ENCODE measurements at places on chromosomes 5 and 9.

DNA sequence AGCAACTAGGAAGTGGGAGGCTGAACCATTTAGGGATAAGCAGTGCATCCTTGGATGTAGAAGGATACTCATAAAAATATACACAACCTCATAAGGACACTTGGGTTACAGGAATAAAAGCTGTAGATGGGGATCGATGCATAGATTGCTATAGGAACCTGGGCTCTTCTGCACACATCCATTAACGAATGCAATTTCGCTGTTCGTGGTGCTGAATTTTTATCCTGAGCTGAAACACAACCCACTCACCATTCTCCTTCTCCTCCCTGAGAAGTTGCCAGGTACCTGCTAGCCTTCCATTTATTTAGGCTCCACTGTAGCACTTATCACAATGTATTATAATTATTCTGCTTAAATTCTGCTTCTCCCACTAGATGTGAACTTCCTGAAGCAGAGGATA, 320.6 kb upstream of the BRINP1 start:
- DNase-seq: no peak

GRCh38 chr5:178992291-178992895, 2.7 kb downstream of the GRM6 start:
- no peak for DNase-seq

DNA sequence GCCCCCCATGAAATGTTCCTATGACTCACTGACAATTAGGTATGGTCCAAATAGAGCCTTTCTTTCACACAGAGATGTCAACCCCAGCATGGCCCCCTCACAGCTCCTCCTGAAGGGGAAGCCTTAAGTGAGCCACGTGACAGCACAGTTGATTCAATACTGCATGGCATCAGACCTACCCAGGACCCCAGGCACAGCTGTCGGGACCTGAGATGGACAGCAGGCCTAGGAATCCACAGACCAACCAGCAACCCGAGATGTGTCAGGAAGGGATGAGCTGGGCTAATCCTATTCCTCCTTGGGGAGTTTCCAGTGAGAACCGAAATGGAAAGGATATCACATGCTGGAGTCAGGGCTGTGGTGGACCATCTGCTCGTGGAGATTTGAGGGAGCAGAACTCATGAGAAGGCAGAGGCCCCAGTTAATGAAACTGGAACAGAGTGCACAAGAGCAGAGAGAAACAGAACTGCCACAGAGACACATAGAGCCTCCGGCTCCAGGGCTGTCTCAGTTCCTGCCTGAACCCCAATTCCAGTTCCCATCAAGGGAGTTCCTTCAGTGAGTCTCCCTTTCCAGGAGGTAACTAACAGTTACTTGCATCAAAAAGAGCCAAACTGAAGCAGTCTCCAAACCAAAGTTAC, 42.1 kb upstream of the SMIM23 start:
- no peak for DNase-seq

DNA sequence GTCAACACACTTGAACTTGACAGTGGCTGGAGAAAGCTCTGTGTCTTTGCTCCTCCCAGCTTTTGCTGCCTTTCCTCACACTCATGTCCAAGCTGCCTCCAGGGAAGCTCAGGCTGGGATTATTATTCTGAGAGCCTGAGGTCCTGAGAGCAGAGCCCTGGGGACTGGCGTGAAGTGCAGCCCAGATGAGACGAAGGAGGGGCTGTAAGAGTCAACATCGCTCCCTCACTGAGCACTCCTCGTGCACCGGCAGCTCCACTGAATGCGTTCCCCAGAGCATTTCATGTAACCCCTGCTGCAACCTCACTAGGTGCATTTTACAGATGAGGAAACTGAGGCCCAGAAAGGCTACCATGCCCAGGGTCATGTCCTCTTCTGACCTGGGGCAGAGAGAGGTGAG, 63.5 kb upstream of the PHYKPL start:
- DNase-seq: no peak

GRCh38 chr9:128120061-128120740, 7.3 kb downstream of the PTGES2 start:
- DNase-seq: no peak

DNA sequence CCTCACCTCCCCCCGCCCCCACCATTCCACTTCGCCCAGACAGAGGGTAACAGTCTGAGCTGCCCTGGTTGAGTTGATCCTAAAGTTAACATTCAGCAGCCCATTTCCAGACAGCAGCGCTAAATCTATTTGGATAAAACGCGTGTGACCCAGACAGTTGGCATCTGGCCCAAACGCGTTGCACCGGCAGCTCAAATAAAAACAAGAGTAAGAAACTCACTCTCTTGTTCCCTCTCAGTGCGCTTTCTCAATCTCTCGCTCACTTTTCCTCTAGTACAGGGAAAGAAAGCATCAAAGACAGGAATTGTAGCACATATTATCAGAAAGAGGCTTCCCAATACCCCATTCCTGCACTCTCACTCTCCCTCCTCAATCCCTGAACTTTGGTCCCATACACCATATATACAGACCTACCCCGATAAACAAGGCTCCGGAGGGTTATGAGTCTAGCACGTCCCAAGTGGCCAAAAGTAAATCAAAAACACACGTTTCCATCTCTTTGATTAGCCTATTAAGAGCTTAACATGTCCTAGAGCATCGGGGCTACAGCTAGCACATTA, 1.3 kb downstream of the ADAMTS6 start:
- DNase-seq: peak; percentile 37

DNA sequence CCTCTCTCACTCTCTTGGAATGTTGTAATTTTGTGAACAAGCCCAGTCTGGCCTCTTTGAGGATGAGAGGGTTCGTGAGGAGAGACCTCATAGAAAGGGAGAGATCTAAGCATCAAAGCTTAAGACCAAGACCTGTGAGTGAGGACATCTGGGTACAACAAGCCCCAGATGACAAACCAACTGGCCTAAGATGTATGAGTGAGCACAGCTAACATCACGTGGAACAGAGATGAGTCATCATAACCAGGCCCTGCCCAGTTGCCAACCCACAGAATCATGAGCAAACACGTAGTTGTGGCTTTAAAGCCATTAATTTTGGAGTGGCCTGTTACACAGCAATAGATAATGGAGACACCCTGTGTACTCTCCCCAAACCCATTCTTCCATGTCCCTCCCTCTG, 439.1 kb upstream of the KIF2A start:
- DNase-seq: no peak

DNA sequence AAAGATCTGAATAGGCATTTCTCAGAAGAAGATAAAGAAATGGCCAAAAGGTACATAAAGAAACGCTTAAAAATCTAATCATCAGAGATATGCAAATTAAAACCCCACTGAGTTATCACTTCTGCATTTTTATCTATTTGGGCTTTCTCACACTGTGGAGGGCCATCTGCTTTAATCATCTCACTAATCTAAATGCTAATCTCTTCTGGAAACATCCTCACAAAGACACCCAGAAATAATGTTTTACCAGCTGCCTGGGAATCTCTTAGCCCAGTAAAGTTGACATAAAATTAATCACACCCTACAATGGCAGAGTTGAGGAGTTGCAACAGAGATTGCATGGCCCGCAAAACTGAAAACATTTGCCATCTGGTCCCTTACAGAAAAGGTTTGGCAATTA, 407.9 kb upstream of the CYLC2 start:
- DNase-seq: no peak

DNA sequence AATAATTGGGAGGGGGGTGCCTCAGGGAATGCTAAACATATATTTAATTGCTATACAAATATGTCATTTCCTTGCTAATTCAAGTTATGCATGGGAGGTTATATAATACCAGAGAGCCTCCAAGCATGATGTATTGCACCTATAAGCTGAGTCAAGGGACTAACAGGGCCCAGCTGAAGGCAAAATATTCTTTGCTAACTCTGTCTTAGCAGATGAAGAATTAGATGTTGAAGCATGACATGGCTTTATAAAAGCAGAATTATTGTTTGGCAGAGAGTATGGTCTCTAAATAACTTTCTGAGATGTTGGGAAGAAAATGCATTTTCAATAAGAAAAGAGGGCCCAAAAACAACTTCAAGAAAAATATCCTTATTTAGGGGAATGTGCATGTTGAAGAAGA, 60.4 kb downstream of the SGCD start:
- DNase-seq: no peak

GRCh38 chr5:33816791-33817190, 75.0 kb downstream of the ADAMTS12 start:
- DNase-seq: no peak

- no peak for DNase-seq
These were observed 23.8 kb downstream of the MORN5 start for GRCh38 chr9:122183501-122183900.

DNA sequence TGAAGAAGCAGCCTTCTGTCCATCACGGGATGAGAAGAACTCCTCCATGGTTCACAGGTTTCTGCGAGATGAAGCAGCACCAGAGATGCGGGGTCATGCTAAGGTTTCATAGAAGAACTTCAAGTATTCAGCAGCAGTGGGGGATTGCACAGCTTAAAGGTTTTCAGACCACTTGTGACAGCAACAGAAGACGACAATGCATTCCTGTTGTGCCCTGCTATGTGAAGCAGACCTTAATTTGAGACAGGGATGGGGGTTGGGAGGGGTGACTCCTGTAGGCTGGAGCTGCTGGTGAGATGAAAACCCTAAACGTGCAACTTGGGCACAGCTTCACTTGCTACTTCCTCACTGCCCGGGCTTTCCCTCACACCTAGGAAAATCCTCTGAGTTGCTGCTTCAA, 256.0 kb downstream of the SLIT3 start:
- no peak for DNase-seq

DNA sequence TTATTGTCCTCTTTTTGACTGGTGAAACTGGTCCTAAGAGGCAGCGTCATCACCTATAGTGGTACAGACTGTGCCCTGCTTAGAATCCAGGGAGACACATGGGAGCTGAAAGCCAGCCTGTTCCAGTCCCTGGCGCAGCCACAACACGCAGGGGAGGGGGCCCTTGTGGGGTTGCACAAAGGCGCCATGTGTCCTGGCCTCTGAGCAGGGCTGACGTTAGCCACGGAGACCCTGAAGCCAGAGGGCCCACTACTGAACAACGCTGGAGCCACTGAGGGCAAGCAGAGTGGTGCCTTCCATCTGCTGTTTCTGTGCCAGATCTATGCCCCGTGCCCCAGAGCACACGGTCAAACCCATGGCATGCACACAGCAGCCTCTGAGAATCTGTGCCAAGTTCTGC, 147.3 kb downstream of the ACTL7B start:
- no peak for DNase-seq

DNA sequence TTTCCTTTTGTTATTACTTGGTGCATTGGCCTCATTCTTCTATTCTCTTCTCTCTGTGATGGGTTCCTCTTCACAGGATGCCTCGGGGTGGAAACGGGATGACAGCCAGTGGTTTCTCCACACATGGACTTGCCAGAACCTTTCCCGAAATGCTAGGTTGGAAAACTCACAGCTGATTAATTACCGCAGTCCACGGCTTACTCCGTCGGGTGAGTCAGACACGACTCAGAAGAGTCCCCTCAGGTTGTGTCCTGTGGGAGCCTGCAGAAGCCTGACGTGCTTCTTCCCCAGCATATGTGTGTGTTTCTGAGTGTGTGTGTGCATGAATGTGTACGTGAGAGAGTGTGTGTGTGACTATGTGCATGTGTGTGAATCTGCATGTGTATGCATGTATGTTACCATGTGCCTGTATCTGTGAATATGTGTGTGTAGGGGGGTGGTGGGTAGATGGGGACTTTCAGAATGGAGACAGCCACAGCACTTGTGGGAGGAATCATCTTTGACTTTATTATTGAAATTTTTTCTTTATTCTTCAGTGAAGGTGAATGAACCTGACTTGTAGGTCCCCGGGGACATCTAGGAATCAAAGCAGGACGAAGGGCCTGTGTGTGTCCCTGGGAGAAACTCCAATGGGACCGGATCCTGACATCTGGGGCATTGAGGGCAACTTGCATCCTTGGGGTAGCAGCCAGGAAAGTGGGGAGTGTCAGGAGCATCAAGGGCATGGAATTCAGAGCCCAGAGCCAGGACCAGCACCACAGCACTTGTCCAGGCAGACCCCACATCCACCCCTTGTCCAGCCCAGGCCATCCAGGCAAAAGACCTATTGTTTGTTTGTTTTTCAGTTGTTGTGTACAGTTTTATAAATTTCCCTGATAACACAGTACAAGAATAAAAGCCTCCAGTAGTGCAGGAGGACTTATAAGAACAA, 21.9 kb upstream of the MED10 start:
- DNase-seq: no peak

GRCh38 chr5:14187660-14188059, 44.5 kb downstream of the TRIO start:
- DNase-seq: no peak

DNA sequence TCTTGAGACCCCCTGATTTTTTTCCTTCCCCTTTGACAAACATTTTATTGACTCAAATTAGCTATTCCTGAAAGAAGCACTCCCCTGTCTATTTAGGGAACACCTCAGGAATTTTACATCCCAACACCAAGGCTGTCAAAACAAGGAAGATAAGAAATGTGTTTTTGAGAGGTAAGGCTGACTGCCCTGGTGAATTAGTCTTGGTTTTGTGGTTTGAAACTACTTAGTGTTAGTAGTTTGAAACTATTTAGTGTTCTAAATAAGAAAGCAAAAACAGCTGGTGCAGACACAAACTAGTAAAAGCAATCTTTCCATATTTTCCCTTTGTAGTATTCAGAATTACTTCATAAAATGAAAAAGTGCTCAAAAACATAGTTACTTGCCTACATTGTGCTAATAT, 120.7 kb downstream of the PCSK1 start:
- no peak for DNase-seq

DNA sequence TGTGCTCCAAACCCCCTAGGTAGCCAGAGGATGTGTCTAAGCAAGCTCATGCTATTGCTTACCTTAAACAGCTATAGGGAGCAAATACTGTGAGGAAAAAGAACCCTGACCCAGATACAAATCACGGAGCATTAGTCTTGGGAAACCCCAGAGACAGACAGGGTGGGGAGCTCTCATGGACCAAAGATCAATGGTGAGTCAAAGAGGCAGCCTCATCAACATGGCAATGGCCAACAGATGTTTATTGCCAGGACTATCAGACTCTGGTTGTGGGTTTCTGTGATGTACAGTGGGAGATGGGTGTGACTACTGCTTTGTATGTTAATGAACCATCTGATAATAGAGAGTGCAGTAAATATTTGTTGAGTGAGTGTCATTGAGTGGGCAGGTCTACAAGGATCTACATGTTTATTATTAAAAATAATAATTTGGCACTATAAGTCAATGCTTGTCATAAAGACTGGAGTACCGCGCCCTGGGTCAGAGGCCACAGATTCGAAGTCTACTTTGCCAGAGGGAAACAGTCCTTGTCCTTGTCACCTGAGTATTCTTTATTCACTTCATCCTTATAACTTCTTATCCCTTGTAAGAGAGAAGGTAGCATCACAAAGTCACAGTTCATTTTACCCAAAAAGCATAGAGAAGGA, 56.5 kb upstream of the RAI14 start:
- DNase-seq: no peak

- DNase-seq: no peak
These were observed 115.9 kb downstream of the RGS3 start for GRCh38 chr9:113579283-113580040.

DNA sequence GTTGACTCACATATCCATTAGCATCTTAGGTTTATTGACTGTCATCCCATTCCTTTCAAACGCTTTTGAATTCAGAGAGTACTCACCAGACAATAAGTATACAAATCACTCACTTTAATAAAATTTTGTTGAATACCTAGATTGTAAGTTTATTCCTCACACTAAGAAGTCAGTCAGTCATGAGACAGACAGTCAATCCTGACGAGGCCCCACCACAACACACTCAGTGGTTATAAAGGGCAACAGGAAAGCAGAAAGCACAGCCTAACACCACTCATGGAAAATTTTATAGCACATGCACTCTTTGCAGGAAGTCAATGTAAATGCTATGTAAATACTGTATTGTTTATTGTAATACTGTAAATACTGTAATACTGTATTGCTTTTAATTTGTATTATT, 176.3 kb upstream of the PTGER4 start:
- peak; percentile 39 for DNase-seq
